Glutamatergic neuron (in vitro differentiated cells): ENCODE measurements at places on chromosomes 2 and 18. TPM values are rescaled to one million over a fixed set of nuclear protein-coding genes. Genes with fewer than 3 reads are reported as not detected.
A peak's percentile ranks its signal among the peaks of the same experiment; 100 is the strongest.

DNA sequence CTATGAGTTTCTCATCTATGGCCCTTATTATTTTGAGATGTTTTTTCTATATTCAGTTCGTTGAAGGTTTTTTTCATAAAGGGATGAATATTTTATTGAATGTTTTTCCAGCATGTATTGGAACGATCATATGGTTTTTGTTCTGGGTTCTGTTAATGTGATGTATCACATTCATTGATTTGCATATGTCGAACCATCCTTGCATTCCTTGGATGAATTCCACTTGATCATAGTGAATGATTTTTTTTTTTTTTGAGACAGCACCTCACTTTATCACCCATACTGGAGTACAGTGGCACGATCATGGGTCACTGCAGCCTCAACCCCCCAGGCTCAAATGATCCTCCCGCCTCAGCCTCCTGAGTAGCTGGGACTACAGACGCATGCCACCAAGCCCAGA lies 5.5 kb upstream of the NEMP2 start:
- no peak overlapping the region for H3K27ac ChIP-seq
- DNase-seq, result no peak
- peaks cover 36% of the 10 kb centered on the region for H3K36me3 ChIP-seq
- no peak overlapping the region for H3K4me3 ChIP-seq
- no peaks in the 10 kb centered on the region for H3K4me1 ChIP-seq

Gene LHCGR
- not detected for total RNA-seq

Gene FOXI3
- total RNA-seq, result 0.34 TPM

Gene FER1L5
- 0.51 TPM for total RNA-seq

DNA sequence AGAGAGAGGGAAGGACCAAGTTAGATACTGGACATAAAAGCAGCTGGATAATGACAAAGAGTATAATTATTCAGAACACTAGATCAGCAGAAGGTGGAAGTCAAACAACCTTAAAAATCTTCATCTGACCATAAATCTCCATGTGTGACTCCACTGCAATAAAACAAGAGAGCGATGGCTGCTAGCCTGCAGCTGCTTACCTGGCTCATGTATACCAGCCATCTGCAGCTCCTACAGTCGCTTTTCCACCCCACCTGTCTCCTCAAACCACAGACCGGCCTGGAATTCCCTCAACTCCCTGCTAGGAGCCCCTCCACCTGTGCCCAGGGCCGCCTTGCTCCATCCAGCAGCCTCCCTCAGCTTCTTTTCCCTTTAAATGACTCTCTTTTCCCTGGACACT lies 64.5 kb downstream of the SLC4A5 start:
- H3K27ac ChIP-seq, result no peak overlapping the region
- no peak overlapping the region for H3K4me3 ChIP-seq
- DNase-seq, result no peak
- H3K27me3 ChIP-seq, result peaks cover 10% of the 10 kb centered on the region
- H3K36me3 ChIP-seq, result peaks cover 16% of the 10 kb centered on the region
- H3K4me1 ChIP-seq, result peaks cover 8% of the 10 kb centered on the region

DNA sequence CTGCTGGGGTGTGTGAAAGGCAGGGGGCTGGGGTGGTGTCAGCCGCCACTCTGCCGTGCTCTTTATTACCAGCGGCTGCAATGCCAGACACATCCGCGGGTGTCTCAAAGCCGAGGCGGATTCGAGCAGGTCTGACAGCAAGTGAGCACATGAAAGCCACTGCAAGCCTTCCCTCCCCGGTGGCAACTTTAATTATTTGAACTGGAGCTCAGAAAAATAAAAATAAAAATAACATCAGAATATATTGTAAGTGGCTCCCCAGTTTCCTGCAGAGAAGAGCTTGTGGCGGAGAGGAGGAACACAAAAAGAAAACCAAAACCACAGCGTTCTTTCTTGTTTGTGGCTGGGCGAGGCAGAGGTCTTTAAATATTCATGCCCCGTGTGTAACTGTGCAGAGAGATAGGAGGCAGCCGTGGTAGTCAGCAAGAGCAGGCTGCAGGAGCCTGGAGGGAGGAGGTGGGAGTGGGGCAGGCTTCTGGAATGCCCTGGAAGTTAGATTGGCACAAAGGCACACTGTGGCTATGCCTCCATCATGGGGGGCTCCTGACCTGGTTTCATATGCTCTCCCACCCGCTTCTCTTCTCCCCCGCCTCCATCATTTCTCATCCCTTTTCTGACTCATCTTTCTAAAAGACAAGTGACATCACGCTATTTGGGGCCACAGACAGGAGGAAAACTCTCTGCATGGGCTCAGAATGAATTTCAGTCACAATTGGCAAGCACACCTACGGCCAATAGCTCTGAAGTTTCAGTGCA lies 199.8 kb downstream of the CLIP4 start:
- peak overlapping the region; percentile 23 for H3K4me3 ChIP-seq
- H3K4me1 ChIP-seq, result peaks cover 23% of the 10 kb centered on the region
- H3K27ac ChIP-seq, result peak overlapping the region; percentile 70
- peaks cover 2% of the 10 kb centered on the region for H3K27me3 ChIP-seq
- DNase-seq, result peak; percentile 64
- no peaks in the 10 kb centered on the region for H3K36me3 ChIP-seq

Gene CHAC2
- total RNA-seq, result 1.7 TPM

DNA sequence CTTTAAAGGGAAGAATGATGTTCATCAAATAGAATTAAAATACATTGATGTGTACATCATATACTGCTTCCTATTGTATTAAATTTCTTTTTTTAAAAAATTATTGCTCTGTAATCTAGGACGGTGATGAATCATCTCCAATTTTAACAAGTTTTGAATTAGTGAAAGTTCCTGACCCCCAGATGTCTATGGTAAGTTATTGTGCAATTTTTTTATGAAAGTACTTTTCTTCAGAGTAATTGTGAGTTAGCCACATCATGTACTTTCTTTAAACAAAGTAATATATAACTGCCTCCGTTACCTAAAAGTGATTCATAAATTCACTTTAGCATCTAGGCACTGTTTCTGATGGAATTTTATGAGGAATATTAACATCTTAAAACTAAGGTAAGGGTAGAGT lies 38.1 kb downstream of the PIK3C3 start:
- H3K4me3 ChIP-seq, result no peak overlapping the region
- no peak for DNase-seq
- H3K36me3 ChIP-seq, result no peaks in the 10 kb centered on the region
- no peaks in the 10 kb centered on the region for H3K27me3 ChIP-seq

DNA sequence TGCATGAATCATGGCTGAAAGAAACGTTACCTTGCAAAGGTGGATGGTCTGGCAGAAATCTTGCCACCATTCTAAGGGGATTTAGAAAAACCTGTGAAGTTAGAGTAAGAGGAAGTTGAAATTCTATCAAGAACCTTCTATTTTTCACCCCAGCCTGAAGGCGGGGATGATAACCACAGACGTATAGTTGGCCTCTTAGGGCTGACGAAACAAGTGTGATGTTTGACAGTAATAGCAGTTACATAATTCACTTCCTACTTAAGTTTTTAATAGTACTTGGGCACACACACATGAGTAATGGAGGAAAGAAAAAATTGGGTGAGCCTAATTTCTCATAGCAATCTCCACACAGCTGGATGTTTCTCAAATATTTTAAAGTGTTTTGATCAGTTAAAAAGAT lies 336.6 kb upstream of the SALL3 start:
- no peak for DNase-seq
- H3K36me3 ChIP-seq, result peaks cover 6% of the 10 kb centered on the region
- H3K27me3 ChIP-seq, result peaks cover 6% of the 10 kb centered on the region
- no peak overlapping the region for H3K27ac ChIP-seq
- no peak overlapping the region for H3K4me3 ChIP-seq

- H3K4me1 ChIP-seq, result no peaks in the 10 kb centered on the region
- H3K27ac ChIP-seq, result no peak overlapping the region
- H3K4me3 ChIP-seq, result no peak overlapping the region
- H3K27me3 ChIP-seq, result no peaks in the 10 kb centered on the region
These were observed 9.5 kb upstream of the ZNF396 start for GRCh38 chr18:35386600-35387100.

GRCh38 chr2:150133623-150134022 lies 353.8 kb downstream of the RND3 start:
- no peak overlapping the region for H3K27ac ChIP-seq
- no peaks in the 10 kb centered on the region for H3K27me3 ChIP-seq
- H3K4me1 ChIP-seq, result peaks cover 7% of the 10 kb centered on the region
- no peak for DNase-seq
- peaks cover under 1% of the 10 kb centered on the region for H3K36me3 ChIP-seq

DNA sequence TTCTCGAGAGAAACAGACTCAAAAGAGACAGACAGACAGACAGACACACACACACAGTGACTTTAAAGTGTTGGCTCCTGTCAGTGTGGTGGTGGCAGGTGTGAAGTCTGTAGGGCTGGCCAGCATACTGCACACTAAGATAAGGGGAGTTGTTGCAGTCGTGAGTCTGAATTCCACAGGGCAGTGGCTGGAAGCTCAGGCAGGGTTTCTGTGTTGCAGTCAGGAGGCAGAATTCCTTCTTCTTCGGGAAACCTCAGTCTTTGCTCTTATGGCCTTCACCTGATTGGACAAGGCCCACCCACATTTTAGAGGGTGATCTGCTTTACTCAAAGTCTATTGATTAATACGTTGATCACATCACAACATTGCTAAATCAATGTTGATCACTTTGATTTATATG lies 478.4 kb upstream of the HS6ST1 start:
- H3K27ac ChIP-seq, result no peak overlapping the region
- no peak overlapping the region for H3K4me3 ChIP-seq
- no peaks in the 10 kb centered on the region for H3K27me3 ChIP-seq
- H3K36me3 ChIP-seq, result no peaks in the 10 kb centered on the region
- no peak for DNase-seq

DNA sequence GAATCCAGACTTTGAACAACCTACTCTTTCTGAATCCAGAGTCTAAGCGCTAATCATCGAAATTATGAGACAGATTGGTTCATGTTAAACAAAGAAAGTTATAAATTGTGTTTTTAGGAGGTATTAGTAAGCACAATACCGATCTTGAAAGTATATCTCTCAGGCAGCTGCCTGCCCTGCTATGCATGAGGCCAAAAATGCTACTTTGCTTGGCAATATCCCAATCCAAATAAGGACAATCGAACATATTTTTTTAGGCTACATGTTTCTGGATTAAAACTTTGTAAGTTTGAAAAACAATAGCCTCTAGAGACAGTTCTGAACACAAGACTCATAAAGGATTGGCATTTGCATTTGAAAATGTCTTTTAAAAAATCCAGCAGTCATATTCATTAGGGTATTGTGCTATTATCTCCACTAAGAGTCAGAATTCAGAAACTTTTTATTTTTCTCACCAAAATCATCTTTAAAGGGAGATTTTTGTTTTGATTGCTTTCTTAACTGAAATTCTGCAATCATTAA lies 167.1 kb downstream of the PDE1A start:
- no peaks in the 10 kb centered on the region for H3K36me3 ChIP-seq
- no peak overlapping the region for H3K27ac ChIP-seq

Gene ACTG2
- total RNA-seq, result not detected

DNA sequence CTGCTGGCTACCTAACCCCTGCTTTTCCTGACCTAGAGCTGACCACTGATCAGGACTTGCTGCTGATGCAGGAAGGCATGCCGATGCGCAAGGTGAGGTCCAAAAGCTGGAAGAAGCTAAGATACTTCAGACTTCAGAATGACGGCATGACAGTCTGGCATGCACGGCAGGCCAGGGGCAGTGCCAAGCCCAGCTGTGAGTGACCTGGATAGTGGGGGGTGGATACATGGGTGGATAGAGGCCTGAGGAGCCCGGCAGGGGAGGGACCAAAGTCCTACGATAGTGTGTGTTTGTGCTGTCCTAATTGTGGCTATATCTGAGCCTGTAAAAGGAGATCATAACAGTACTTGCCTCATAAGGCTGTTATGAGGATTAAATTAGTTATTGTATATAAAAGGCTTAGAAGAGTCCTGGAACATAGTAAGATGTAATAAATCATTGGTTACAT lies 8.2 kb downstream of the PLCD4 start:
- no peaks in the 10 kb centered on the region for H3K4me1 ChIP-seq
- no peak for DNase-seq
- H3K36me3 ChIP-seq, result no peaks in the 10 kb centered on the region
- no peak overlapping the region for H3K4me3 ChIP-seq
- no peak overlapping the region for H3K27ac ChIP-seq

- no peaks in the 10 kb centered on the region for H3K27me3 ChIP-seq
- peak overlapping the region; percentile 64 for H3K27ac ChIP-seq
- no peak for DNase-seq
- H3K4me3 ChIP-seq, result no peak overlapping the region
- peaks cover 24% of the 10 kb centered on the region for H3K4me1 ChIP-seq
These were observed 208.8 kb upstream of the TWIST2 start for GRCh38 chr2:238638982-238639628.

DNA sequence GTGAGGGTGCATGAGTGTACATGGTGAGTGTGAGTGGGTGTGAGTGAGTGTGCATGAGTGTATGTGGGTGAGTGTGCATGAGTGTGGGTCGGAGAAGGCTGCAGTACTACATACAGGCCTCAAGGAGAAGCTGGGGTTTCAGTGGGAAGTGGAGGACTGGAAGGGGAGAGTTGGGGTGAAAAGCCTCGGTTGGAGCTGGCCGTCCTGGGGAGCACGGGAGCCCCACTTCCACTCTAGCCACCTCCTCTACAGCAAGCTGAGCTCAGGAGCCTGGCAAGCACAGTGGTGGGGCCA lies 68.7 kb upstream of the HPCAL1 start:
- DNase-seq, result no peak
- no peaks in the 10 kb centered on the region for H3K4me1 ChIP-seq
- no peak overlapping the region for H3K27ac ChIP-seq
- no peaks in the 10 kb centered on the region for H3K36me3 ChIP-seq

DNA sequence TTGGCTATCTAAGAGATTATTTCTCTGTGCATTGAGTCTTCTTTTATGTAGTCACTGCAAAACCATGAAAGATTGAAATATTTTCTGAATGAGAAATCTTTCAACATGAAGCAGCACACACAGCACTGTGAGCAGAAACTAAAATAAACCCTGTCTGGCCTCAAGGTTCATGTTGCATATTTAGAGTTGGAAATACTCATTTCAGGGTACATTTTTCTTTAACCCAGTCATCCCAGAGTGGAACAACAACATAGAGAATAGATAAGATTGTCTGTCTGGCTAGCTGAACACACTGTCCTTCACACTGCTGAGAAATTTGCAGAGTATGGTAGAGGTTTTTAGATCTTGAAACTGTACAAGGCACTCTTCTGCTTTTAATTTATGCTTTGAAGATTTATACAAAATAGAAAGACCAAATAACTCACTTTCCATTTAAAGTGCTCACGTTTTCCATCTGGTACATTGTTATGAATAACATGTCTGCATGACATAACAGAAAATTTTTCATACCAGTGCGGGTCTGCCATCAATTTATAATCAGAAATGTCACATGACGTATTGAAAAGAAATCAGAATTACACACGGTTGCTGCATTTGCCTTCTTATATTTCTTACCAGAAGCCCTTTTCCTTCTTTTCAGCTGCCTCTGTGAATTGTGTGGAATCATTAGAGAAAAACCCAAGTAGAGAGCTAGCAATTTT lies 25.0 kb upstream of the FN1 start:
- no peak overlapping the region for H3K27ac ChIP-seq
- DNase-seq, result no peak
- no peaks in the 10 kb centered on the region for H3K4me1 ChIP-seq
- H3K27me3 ChIP-seq, result no peaks in the 10 kb centered on the region
- no peaks in the 10 kb centered on the region for H3K36me3 ChIP-seq

- H3K27me3 ChIP-seq, result peaks cover 1% of the 10 kb centered on the region
- H3K4me3 ChIP-seq, result no peak overlapping the region
- no peaks in the 10 kb centered on the region for H3K36me3 ChIP-seq
These were observed 40.3 kb downstream of the INPP5D start for GRCh38 chr2:233100192-233100998.
